ENCODE measurements at places on chromosomes 6 and 20. TPM values are rescaled to one million over a fixed set of nuclear protein-coding genes. Genes with fewer than 3 reads are reported as not detected.

- no peak overlapping the region for H3K27ac ChIP-seq
- H3K27me3 ChIP-seq, result no peaks in the 10 kb centered on the region
- H3K36me3 ChIP-seq, result peaks cover 14% of the 10 kb centered on the region
- DNase-seq, result no peak
- no peak overlapping the region for H3K4me3 ChIP-seq
These were observed 131.1 kb downstream of the TASP1 start for GRCh38 chr20:13507646-13508045.

- no peaks in the 10 kb centered on the region for H3K36me3 ChIP-seq
- no peaks in the 10 kb centered on the region for H3K27me3 ChIP-seq
- H3K27ac ChIP-seq, result no peak overlapping the region
- H3K4me3 ChIP-seq, result no peak overlapping the region
- no peaks in the 10 kb centered on the region for H3K4me1 ChIP-seq
- no peak for DNase-seq
These were observed 382.4 kb upstream of the CDH4 start for GRCh38 chr20:60869625-60870024.

GRCh38 chr6:110534731-110535492, 58.5 kb upstream of the SLC22A16 start:
- no peaks in the 10 kb centered on the region for H3K36me3 ChIP-seq
- H3K27ac ChIP-seq, result no peak overlapping the region

- no peaks in the 10 kb centered on the region for H3K4me1 ChIP-seq
- H3K4me3 ChIP-seq, result no peak overlapping the region
- no peaks in the 10 kb centered on the region for H3K36me3 ChIP-seq
- DNase-seq, result no peak
These were observed 25.2 kb upstream of the GOPC start for GRCh38 chr6:117627533-117627932.

GRCh38 chr20:41329435-41330342, 10.9 kb upstream of the LPIN3 start:
- H3K36me3 ChIP-seq, result no peaks in the 10 kb centered on the region
- peaks cover 23% of the 10 kb centered on the region for H3K4me1 ChIP-seq
- peak overlapping the region; percentile 27 for H3K4me3 ChIP-seq
- DNase-seq, result peak; percentile 89

GRCh38 chr20:61683721-61684120, 382.0 kb downstream of the TAF4 start:
- H3K27ac ChIP-seq, result no peak overlapping the region
- no peaks in the 10 kb centered on the region for H3K36me3 ChIP-seq
- no peaks in the 10 kb centered on the region for H3K4me1 ChIP-seq
- peaks cover 3% of the 10 kb centered on the region for H3K27me3 ChIP-seq
- DNase-seq, result no peak
- no peak overlapping the region for H3K4me3 ChIP-seq

GRCh38 chr6:132390451-132390850, 10.8 kb downstream of the MOXD1 start:
- H3K4me1 ChIP-seq, result peaks cover 22% of the 10 kb centered on the region
- DNase-seq, result no peak
- peaks cover 7% of the 10 kb centered on the region for H3K36me3 ChIP-seq

DNA sequence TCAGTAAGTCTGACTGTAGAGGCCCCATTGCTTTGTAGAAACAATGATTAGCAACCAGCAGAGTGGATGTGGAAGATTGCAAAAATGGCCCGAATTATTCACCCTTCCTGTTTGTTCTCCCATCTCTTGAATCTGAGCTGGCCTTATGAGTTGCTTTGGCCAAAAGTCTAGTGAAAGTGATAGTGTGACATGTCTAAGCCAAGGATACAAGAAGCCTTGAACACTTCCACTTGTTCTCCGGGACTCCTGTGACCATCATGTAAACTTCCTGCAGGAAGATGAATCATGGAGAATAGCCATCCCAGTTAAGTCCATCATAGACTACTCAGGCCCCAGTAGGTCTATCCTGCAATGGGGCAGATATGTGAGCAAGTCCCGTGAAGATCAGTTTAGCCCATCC, 252.0 kb upstream of the JAG1 start:
- no peaks in the 10 kb centered on the region for H3K36me3 ChIP-seq
- no peak overlapping the region for H3K27ac ChIP-seq
- H3K4me3 ChIP-seq, result no peak overlapping the region
- H3K4me1 ChIP-seq, result peaks cover 74% of the 10 kb centered on the region
- DNase-seq, result no peak
- H3K27me3 ChIP-seq, result no peaks in the 10 kb centered on the region

DNA sequence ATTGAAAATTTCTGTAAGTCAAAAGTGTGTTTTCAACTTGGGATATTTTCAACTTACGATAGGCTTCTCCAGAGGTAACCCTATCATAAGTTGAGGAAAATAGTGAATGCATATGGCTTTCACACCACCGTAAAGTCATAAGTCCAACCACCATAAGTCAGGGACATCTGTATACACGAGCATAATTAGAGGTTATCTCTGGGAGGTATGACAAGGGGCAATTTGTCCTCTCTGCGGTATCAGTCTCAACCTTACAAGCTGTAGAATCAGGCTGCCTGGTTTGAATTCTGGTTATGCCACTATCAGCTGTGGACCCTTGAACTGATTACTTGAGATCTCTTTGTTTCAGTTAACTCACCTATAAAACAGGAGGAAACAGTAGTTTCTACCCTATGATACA, 202.9 kb upstream of the JARID2 start:
- H3K36me3 ChIP-seq, result no peaks in the 10 kb centered on the region
- DNase-seq, result no peak
- no peaks in the 10 kb centered on the region for H3K4me1 ChIP-seq
- H3K27me3 ChIP-seq, result peaks cover 10% of the 10 kb centered on the region

- no peak overlapping the region for H3K4me3 ChIP-seq
- H3K27me3 ChIP-seq, result peaks cover 33% of the 10 kb centered on the region
- peak; percentile 80 for DNase-seq
- peaks cover 10% of the 10 kb centered on the region for H3K4me1 ChIP-seq
- no peaks in the 10 kb centered on the region for H3K36me3 ChIP-seq
These were observed 103.9 kb upstream of the AFDN start for GRCh38 chr6:167722634-167723309.

DNA sequence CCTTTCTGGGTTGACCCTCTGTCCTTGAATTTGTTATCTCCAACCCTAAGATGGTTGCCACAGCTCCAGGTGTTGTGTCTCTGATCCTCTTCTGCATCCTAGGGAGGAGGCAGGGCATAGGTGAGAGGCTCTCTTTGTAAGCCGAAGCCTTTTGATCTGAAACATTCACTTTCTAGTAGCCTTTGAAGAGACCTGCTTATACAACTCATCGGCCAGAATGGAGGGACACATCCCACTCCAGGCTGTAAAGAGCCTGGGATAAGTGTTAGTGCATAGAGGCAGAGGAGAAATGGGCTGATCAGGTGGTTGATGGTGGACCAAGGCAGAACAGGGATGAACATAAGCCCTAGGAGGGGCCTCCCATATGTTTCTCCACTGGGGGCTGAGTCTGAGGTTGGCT, 137.1 kb upstream of the KCNG1 start:
- H3K4me3 ChIP-seq, result no peak overlapping the region
- no peaks in the 10 kb centered on the region for H3K36me3 ChIP-seq
- peaks cover 73% of the 10 kb centered on the region for H3K27me3 ChIP-seq
- H3K4me1 ChIP-seq, result no peaks in the 10 kb centered on the region
- DNase-seq, result no peak

DNA sequence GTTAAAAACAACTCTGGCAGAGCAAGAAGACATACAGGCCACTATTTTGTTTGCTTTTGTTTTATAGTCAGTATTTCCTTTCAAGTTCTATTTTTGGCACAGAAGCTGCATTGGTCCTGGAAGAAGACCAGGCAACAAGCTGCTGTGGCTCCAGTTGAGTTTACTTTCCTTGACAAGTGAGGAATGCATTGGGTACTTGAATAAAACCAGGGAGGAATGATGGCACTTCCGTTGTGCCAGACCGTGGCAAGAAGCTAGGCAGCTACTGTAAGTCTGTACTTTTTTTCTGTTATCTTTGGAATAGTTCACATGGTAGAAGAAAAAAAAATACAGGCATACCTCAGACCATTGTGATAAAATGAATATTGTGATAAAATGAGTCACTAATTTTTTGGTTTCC, 66.3 kb downstream of the NCOA3 start:
- peak overlapping the region; percentile 76 for H3K27ac ChIP-seq
- H3K4me3 ChIP-seq, result no peak overlapping the region
- peaks cover 46% of the 10 kb centered on the region for H3K4me1 ChIP-seq
- peaks cover 19% of the 10 kb centered on the region for H3K36me3 ChIP-seq

GRCh38 chr6:168208402-168208801, 111.2 kb downstream of the DACT2 start:
- no peak overlapping the region for H3K27ac ChIP-seq
- peaks cover under 1% of the 10 kb centered on the region for H3K36me3 ChIP-seq
- H3K4me1 ChIP-seq, result peaks cover 23% of the 10 kb centered on the region
- DNase-seq, result no peak
- H3K4me3 ChIP-seq, result no peak overlapping the region

DNA sequence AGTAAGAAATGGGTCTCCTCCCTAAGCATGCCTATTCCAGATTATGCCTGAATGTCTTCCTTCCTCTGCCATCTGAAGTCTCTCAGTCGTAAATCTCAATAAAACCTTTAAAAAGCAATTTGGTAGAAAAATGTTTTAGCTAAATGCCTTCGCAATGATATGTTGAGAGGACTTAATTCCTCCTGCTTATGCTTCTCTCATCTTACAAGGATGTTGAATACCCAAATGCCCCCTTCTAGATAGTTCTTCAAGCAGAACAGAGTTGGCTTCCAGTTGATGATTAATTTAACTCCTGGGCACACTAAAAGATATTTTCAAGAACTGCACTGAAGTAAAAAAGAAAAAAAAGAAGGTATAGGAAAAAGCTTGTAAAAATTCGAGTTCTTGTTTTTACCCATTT, 275.0 kb upstream of the SPTLC3 start:
- no peak overlapping the region for H3K4me3 ChIP-seq
- no peak overlapping the region for H3K27ac ChIP-seq
- DNase-seq, result no peak
- no peaks in the 10 kb centered on the region for H3K36me3 ChIP-seq
- H3K27me3 ChIP-seq, result no peaks in the 10 kb centered on the region
- no peaks in the 10 kb centered on the region for H3K4me1 ChIP-seq

DNA sequence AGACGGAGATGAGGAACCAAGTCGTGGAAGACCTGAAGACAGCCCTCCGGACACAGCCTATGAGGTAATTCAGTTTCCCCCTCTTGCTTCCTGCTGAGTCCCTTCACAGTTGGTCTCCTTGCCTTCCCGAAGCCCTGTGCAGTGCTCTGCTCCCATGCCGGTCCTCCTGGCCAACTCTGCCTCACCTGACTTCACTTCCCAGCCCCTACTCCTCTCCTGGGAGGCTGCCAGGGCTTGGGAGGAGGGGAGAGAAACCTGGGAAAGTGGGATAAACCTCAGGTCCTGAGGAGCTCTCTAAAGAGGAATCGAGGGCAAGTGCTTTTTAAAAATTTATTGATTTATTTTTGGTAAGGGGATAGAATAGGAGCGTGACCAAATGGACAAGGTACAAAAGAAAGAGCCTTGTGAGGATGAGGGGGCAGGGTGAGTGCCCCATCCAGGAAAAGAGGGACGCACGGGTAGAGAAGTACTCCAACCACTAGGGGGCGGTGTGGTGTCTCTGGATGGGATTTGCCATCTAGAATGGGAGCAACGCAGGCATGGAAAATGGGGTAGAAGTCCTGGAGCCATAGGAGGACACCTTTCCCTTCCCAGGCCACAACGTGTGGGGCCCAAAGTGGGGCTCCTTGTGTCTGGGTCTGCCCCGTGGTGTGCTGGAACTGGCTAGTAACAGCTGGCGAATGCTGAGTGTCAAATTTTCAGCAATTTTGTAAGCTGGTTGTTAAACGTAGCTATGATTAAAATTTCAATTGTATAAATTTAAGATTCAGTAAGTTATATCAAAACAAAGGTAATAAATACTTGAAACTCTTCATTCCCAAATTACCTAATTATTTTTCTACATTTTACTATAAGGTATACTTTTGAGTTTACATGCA, 69.0 kb downstream of the MOCS1 start:
- H3K27me3 ChIP-seq, result no peaks in the 10 kb centered on the region
- no peak overlapping the region for H3K4me3 ChIP-seq
- no peak overlapping the region for H3K27ac ChIP-seq

GRCh38 chr6:169559592-169559991, 142.2 kb downstream of the WDR27 start:
- no peak for DNase-seq
- peaks cover 12% of the 10 kb centered on the region for H3K36me3 ChIP-seq
- no peaks in the 10 kb centered on the region for H3K27me3 ChIP-seq
- no peak overlapping the region for H3K27ac ChIP-seq
- no peaks in the 10 kb centered on the region for H3K4me1 ChIP-seq
- no peak overlapping the region for H3K4me3 ChIP-seq

DNA sequence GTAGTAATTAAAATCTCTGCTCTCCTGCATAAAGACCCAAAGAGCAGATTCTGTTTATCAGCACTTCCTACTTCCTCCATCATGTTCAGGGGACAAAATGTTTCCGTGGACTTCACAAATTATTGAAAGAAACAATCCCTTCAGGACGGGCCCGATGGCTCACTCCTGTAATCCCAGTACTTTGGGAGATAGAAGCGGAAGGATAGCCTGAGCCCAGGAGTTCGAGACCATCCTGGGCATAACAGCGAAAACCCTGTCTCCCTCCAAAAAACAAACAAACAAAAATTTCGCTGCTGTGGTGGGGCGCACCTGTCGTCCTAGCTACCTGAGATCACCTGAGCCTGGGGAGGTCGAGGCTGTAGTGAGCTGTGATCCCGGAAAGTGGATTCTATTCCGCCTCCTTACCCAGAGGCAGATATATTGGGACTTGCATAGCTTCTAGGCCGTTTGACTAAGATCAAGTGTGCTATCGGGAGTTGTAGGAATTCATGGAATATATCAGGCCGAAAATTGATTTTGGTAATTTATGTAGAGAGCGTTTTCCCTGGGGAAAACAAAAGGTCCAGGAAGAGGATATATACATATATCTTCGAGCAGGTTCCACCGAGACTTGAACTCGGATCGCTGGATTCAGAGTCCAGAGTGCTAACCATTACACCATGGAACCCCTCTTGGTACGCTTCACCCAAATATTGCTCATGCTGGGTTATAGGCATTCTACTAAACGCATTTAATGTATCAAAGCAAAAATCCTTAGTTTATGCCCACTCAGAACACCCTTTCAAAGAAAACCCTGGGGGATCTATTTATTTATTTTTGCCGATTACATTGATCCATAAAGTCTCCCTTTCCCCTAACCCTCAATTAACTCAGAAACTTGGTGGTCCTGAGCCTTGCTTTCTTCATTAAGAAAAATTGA, 74.5 kb upstream of the ZNF184 start:
- H3K27me3 ChIP-seq, result peaks cover 75% of the 10 kb centered on the region
- DNase-seq, result no peak
- H3K36me3 ChIP-seq, result no peaks in the 10 kb centered on the region
- H3K27ac ChIP-seq, result no peak overlapping the region

PRSS16 gene
- not detected for total RNA-seq

CCN5 gene
- total RNA-seq, result 18.2 TPM

SLC22A1 gene
- total RNA-seq, result 1.0 TPM

AFG1L gene
- 9.5 TPM for total RNA-seq

IYD gene
- total RNA-seq, result not detected

HINT3 gene
- 15.0 TPM for total RNA-seq

VSX1 gene
- total RNA-seq, result not detected

LTB gene
- not detected for total RNA-seq

OR12D1 gene
- total RNA-seq, result not detected

TUBB2B gene
- total RNA-seq, result 67.2 TPM

SLC22A2 gene
- total RNA-seq, result not detected

SIRPA gene
- 13.0 TPM for total RNA-seq

MYMX gene
- total RNA-seq, result not detected

AK9 gene
- 5.3 TPM for total RNA-seq

DNAH8 gene
- 0.21 TPM for total RNA-seq
